ENCODE measurements at places on chromosomes 12 and 14.

DNA sequence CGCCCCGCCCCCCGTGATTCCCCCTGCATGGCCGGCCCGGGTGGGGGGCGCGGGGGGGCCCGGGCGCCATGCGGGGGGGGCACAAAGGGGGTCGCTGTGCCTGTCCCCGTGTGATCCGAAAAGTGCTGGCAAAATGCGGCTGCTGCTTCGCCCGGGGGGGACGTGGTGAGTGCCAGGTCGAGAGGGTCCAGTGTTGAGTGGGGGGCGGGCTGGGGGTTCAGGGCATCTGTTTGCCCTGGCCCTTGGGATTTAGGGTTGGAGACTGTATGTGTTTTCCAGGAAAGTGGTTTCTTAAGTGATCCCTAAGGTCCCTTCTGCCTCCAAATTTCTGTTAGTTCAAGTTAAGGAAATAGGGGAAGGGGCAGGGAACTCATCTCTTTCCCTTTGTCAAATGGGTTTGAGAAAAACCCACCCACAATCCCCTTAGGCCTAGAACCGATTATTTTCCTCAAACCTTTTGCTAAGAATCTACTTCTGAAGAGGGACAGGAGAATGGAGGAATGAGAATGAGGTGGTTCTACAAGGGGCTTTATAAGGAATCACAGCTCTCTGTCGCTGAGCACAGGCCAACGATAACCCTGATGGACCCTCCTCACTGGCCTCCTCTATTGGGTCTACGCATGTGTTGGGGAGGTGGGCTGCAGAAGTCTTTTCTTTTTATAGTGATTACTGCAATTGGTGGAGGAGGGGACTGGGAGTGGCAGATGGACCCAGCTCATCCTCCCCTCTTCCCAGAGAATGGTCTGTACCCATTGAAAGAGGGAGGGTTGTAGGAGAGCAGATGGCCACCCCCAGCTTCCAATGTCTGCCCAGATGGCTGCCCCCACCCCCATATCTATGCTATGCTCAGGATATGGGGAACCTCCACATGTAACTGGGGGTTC lies 834 bp downstream of the ARHGEF25 start:
- H3K4me3 ChIP-seq = peak overlapping the region; percentile 74
- peaks cover 10% of the 10 kb centered on the region for H3K4me1 ChIP-seq
- no peak overlapping the region for H3K27ac ChIP-seq

- H3K27me3 ChIP-seq = no peaks in the 10 kb centered on the region
- H3K4me1 ChIP-seq = no peaks in the 10 kb centered on the region
- no peak for DNase-seq
- peaks cover 3% of the 10 kb centered on the region for H3K36me3 ChIP-seq
Measured at GRCh38 chr14:104999361-104999760, 13.8 kb downstream of the CLBA1 start.

DNA sequence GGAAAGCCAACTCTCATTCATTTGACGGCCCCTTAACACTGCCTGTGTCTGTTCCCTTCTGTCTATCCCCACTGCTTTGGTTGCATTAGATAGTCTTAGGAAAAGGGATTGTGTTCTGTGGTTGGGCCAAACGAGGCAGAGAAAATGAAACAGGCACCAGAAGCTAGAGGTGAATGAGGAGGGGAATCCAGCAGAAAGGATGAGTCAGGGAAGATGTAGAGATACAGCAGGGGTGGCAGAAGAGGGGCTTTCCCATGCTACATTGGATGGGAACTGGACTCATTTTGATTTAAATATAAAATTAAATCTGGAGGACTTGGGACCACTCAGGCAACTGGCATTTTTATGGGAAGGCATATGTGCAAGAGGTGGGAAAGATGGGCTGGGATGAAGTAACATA lies 43.3 kb downstream of the OTOGL start:
- H3K27ac ChIP-seq = no peak overlapping the region
- H3K4me3 ChIP-seq = no peak overlapping the region
- H3K36me3 ChIP-seq = no peaks in the 10 kb centered on the region
- DNase-seq = no peak
- H3K27me3 ChIP-seq = peaks cover 5% of the 10 kb centered on the region
- peaks cover 6% of the 10 kb centered on the region for H3K4me1 ChIP-seq

DNA sequence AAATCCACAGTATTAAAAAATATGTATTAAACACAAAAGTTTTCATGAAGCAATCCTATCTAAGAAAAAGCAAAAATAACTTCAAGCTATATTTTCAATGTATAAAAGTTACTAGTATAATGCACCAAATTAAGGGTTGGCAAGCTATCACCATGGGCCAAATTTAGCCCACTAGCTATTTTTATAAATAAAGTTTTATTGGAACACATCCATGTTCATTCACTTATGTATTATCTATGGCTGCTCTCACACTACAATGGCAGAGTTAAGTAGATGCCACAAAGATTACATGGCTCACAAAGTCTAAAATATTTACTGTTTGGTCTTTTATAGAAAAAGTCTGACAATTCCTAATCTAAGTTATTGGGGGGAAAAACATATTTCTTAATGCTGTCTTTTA lies 17.6 kb downstream of the KLHL28 start:
- peaks cover 55% of the 10 kb centered on the region for H3K36me3 ChIP-seq
- peaks cover 22% of the 10 kb centered on the region for H3K4me1 ChIP-seq
- H3K4me3 ChIP-seq = no peak overlapping the region
- H3K27ac ChIP-seq = no peak overlapping the region

GRCh38 chr12:57462251-57462911 lies 2.8 kb downstream of the GLI1 start:
- H3K27me3 ChIP-seq = peaks cover 7% of the 10 kb centered on the region
- H3K27ac ChIP-seq = peak overlapping the region; percentile 50
- H3K4me3 ChIP-seq = peak overlapping the region; percentile 81
- H3K4me1 ChIP-seq = peaks cover 73% of the 10 kb centered on the region

GRCh38 chr12:59708064-59708463 lies 112.2 kb downstream of the SLC16A7 start:
- DNase-seq = no peak
- no peaks in the 10 kb centered on the region for H3K4me1 ChIP-seq
- peaks cover 9% of the 10 kb centered on the region for H3K36me3 ChIP-seq
- H3K4me3 ChIP-seq = no peak overlapping the region

Measured in activated T-cell treated with anti-CD3 and anti-CD28 coated beads, Interleukin-2, amount 50 U/mL, for 72 hours (primary cell).